ENCODE measurements at places on chromosomes 16 and 17.

- DNase-seq: no peak
Measured at GRCh38 chr17:68398691-68399637, 58.3 kb downstream of the WIPI1 start.

- no peak for DNase-seq
Measured at GRCh38 chr16:54594601-54595391, 308.2 kb upstream of the IRX3 start.

- no peak for DNase-seq
Measured at GRCh38 chr16:68798398-68798797, 44.9 kb upstream of the TANGO6 start.

- no peak for DNase-seq
Measured at GRCh38 chr17:34141590-34141989, 113.5 kb upstream of the CCL2 start.

DNA sequence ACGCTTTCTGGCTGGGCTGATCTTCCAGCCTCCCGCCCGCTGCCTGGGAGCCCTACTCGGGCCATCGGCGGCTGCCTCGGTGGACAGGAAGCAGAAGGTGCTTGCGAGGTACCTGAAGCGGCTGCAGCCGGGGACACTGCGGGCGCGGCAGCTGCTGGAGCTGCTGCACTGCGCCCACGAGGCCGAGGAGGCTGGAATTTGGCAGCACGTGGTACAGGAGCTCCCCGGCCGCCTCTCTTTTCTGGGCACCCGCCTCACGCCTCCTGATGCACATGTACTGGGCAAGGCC lies 30.7 kb downstream of the CIITA start:
- no peak for DNase-seq

- no peak for DNase-seq
Measured at GRCh38 chr17:12362853-12363455, 302.7 kb upstream of the MYOCD start.

GRCh38 chr17:76562734-76563148 lies 22.9 kb downstream of the PRCD start:
- DNase-seq: no peak

GRCh38 chr17:4710693-4711634 lies 532 bp downstream of the ARRB2 start:
- DNase-seq: peak; percentile 32

DNA sequence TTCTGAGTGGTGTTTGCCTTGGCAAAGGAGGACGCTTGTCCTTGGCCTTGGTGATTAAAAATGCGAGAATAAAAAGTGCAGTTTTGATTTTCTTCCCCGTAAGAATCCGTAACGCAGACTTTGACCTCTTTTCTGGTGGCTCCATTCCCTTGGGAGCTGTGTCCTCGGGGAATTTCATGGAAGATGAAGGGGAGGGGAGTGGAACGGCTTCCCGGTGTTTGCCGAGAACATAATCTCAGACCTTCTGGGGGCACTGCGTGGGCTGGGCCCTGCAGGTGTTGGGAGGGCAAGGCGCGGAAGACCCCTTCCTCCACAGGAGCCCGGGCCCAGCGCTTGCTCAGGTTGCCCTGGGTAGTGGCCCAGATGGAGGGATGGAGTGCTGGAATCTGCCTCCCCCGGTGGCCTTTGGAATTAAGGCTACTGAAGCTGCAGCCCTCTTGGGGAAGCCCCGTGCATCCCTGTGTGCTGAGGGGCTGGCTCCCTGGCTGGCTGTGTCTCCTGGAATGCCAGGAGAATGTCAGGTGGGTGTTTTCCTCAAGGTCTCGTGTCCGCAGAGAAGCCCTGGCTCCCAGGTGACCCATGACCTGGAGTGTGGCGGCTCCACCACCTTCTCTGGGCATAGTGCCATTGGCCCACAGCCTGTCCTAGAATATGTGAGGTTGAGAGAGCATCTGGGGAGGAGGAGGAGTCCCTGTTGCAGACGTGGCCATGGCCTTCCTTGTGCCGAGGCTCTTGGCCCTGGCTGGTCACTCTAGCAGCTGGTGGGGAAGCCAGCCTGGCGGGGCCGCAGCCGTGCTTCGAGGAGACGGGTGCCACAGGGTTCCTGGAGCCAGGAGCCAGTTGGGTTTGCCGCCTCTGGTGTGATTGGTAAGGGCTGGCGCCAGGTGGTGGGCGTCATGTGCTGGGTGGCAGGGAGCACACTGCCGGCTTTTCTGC lies 3.1 kb downstream of the BAIAP2 start:
- DNase-seq: no peak

GRCh38 chr17:75950855-75951554 lies 10.2 kb upstream of the FBF1 start:
- DNase-seq: no peak

GRCh38 chr17:29165261-29165660 lies 14.9 kb downstream of the MYO18A start:
- DNase-seq: no peak

DNA sequence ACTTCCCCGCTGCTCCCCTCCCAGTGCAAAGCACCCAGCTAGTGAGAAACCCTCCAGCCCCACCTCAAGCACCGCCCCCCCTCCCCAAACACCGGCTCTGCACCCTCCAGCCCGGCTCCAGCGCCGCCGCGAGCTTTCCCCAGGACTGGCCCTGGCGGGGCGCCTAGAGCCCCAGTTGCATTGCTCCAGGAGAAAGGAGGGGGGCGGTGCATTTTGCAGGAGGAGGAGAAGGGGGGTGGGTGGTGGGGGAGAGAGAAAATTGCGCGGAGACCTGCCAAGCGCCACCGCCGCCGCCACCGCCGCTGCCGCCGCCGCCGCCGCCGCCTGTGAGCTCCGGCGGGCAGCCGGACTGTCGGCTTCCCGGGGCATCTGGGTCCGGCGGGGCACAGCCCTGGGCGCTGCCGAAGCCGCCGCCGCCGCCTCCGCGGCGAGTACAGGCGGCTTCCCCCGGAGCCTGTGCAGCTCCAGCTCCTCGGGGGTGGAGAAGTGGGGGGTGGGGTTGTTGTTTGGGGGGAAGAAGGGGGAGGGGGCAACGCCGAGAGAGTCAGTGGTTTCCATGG lies 333 bp upstream of the NOG start:
- no peak for DNase-seq

GRCh38 chr17:40846515-40847144 lies 20.4 kb downstream of the KRT12 start:
- no peak for DNase-seq

DNA sequence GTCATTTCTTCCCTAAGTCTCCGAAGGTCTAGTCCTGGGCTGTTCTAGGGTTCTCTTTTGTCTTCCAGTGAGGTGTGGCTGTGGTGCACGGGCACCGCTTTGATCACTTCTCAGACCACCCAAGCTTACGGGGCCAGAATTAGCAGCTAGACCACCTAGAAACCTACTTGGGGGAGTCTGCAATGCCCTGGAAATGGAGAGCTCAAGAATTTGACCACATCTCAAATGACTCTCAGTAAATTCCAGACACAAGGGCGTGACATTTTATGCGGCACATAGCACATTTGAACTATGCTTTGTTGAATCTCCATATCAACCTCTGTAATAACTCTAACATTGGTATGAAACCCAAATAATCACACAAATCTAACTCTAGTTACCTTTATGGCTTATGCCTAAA lies 24.9 kb downstream of the TRIM16 start:
- DNase-seq: no peak

- DNase-seq: no peak
Measured at GRCh38 chr17:17325228-17325627, 22.1 kb downstream of the NT5M start.

GRCh38 chr17:1956134-1956533 lies 69.0 kb downstream of the RTN4RL1 start:
- no peak for DNase-seq

DNA sequence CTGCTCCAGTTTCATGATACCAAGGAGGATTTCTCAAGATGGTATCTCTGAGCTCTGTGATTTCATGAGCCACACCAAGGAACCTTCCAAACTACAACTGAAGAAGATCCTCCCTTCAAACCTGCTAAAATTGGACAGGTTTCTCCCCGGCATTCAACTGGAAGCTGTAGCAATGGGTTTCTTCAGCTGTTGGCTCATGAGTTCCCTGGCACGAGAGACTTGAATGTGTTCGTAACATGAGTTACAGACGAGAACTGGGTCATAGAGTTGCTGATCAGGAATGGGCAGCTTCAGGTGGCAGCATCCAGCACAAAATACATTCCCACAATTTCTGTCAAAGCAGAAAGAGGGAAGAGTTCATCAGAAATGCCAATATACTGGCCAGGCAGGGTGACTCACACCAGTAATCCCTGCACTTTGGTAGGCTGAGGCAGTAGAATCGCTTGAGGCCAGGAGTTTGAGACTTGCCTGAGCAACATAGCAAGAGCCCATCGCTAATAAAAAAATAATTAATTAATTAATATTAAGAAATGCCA lies 3.4 kb upstream of the HSF5 start:
- no peak for DNase-seq

DNA sequence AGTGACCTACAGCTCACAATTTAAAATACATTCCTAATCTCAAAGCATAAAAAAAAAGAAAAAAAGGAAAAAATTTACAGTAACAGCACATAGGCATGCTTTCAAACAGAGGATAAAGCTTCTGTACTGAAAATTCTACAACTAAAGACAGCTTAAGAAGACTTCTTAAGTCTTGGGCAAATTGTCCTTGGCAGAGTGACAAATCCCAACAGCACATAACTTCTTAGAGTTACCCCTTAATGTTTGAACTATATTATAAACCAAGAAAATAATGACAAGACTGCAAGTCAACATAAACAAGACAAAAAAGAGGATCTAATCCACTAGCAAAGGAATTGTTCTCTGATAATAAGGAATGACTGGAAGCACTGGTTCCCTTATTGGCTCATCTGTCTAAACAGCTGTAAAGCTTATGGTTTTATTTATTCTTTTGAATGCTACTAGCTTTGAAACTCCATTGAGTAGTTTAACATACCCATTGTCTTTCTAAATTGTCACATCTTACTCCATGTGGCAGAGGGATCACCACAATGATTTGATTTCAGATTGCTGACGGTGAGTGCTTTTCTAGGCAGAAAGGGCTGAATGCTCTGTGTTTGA lies 1576.8 kb upstream of the GOT2 start:
- no peak for DNase-seq

GRCh38 chr17:78475211-78475610 lies 96.8 kb downstream of the PGS1 start:
- DNase-seq: no peak

DNA sequence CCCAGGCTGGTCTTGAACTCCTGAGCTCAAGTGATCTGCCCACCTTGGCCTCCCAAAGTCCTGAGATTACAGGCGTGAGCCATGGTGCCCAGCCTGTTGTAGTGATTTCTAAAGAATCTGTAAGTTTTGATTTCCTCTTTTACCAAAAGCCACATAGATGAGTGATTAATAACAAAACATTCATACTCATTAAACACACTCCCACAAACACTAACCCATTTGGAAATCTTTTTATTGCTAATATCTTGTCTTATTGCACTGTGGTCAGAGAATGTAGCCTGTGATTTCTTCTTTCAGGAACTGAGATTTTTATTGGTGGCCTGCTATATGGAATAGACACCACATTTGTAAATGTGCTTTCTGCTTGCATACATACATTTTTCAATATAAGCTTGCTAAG lies 31.6 kb downstream of the MYH10 start:
- DNase-seq: no peak

DNA sequence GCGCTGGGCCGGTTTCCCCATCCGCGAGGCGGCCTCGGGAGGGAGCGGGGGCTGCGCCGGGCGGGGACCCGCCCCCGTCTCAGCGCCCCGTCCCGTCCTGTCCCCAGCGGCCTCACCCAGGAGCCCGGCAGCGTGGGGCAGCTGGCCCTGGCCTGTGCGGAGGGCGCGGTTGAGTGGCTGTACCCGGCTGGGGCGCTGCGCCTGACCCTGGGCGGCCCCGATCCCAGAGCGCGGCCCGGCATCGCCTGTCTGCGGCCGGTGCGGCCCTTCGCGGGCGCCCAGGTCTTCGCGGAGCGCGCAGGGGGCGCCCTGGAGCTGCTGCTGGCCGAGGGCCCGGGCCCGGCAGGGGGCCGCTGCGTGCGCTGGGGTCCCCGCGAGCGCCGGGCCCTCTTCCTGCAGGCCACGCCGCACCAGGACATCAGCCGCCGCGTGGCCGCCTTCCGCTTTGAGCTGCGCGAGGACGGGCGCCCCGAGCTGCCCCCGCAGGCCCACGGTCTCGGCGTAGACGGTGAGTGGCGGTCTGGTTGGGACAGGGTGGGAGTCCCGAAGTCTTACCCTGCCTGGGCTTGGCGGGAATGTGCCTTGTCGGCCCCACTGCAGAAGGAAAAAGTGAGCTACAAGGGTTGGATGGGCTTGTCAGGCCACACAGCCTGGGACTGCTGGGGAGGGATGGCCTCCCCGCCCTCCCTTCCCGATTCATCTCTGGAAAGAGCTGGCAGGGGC lies 720 bp downstream of the METRN start:
- DNase-seq: no peak

- DNase-seq: no peak
Measured at GRCh38 chr16:30131869-30132475, 9.0 kb upstream of the MAPK3 start.

DNA sequence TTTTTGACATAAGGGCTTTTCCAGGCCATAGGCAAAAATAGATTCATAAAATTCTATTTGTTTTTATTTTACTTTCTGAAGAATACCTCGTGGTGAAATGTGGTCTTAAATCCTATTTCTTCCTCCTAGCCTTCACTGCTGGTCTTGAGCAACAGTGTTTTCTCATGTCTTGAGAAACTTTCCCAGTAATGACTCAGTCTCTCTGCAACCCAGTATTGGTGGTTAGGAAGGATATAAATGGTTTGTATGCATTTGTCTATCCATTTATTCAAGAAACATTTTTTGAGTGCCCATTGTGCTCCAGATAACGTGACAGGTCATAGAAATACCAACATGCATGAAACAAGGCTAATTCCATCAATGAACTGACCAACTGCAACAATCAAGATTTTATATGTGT lies 213.9 kb downstream of the TMEM114 start:
- no peak for DNase-seq

- no peak for DNase-seq
Measured at GRCh38 chr17:70225276-70225675, 55.9 kb downstream of the KCNJ2 start.

- no peak for DNase-seq
Measured at GRCh38 chr17:41614098-41614497, 1.5 kb upstream of the KRT16 start.

GRCh38 chr16:66948837-66949225 lies 12.2 kb upstream of the CES3 start:
- DNase-seq: no peak

DNA sequence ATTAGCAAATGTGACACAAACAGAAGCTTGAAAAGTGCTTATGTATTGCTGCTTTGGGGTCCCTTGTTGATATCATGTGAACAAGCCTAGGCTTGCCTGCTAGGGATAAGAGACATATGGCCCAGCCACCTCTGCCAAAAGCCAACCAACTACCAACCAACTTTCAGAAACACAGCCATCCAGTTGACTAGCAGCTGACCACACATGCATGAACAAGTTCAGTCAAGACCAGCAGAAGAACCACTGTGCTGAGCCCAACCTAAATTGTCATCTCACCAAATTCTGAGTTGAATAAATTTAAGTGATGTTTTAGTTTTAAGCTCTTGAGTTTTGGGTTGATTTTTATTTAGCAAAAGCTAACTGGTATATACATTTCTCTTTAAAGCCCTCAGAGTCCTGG lies 3.5 kb downstream of the ERN2 start:
- no peak for DNase-seq

GRCh38 chr17:67725373-67725791 lies 7.6 kb downstream of the NOL11 start:
- no peak for DNase-seq

GRCh38 chr17:48738424-48738802 lies 9.9 kb upstream of the HOXB13 start:
- no peak for DNase-seq

Measured in T-helper 9 cell (primary cell).